HT1080 (cell line): ENCODE measurements at places on chromosomes 2 and 18.

- no peak for DNase-seq
These were observed 272.6 kb upstream of the ETAA1 start for GRCh38 chr2:67124531-67124930.

- no peak for DNase-seq
These were observed 75.8 kb downstream of the CLHC1 start for GRCh38 chr2:55156326-55156725.

DNA sequence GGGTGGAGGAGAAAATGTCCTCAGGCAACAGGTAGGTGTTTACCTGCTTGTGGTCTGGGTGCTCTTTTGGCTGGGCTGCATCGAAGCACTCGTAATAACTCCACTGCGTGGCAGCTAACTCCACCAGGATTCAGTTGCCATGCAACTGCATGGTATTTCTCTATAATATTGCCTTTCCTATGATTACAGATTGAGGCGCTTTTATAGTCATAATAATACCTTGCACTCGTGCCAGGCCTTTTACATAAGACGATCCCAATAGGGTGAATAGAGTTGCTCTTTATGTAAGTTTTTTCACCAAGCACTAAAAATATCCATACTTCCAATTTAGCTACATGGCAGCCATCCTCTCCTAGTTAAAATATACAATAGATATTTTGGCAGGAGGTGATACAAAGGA, 19.7 kb upstream of the NYAP2 start:
- no peak for DNase-seq

DNA sequence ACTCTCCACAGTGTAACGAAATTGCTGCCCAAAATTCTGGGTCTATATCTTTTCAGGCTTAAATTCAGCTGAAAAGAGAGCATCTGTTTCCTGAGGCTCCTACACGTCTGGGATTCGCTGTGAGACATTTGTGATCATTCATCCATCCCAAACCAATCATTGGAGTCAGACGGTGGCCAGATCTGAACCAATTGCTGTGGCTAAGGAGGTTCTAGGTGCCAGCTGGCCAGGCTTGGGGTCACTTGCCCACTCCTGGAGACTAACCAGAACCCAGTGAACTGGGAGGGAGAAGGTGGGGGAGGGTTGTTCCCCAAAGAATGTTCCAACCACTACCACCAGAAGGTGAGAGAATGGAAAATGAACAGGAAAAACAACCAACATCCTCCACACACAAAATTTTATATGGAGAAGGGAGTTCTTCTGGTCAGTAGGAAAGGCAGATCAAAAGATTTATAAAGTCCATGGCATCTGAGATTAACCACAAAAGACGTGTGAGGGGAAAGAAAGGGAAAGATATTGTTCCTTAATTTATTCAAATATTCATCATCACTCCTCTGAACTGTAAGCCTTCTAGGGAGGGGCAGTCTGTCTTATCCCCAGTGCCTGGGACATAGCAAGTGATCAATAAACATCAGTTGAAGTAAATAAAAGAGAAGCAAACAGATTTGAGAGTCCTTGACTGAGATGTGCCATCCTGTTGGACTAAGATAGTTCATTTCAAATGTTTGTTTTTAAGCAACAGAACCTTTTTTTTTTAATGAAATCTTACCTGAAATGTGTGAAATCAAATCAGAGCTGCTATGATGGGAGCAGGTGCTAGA, 3.0 kb upstream of the RTKN start:
- no peak for DNase-seq

DNA sequence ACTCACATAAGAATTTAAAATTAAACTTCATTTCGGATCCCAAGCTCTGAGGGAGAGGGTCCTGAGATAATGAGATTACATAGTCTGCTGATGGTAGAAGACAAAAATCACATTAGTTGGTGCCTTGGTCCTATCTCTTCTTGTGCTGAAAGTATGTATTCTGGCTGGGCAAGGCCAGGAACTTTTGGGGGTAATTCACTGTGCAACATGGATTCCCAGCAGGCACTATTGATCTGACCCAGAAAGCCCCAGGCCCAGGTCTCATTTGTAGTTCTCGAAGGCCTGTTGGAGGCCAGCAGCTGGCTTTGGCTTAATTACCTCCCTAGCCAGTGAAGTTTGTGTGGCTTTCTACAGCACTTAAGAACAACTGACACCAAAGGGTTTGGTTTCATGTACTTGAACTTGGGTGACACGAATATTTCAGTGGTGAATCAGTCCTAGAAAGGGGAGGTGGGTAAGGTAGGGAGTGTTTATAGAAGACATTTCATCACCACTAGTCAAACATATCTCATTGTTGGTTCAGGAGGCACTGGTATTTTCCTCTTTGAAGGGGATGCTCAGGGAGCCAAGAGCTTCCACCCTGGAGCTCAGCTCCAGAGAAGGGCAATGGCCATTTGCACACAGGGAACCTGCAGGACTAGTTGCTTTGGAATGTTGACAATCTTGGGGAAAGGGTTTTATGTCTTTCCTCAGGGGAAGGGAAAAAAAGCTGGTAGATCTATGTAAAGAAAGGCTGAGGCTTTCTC, 217.8 kb downstream of the OSR1 start:
- peak; percentile 99 for DNase-seq

GRCh38 chr2:381181-381580, 93.3 kb upstream of the ALKAL2 start:
- DNase-seq = peak; percentile 79

DNA sequence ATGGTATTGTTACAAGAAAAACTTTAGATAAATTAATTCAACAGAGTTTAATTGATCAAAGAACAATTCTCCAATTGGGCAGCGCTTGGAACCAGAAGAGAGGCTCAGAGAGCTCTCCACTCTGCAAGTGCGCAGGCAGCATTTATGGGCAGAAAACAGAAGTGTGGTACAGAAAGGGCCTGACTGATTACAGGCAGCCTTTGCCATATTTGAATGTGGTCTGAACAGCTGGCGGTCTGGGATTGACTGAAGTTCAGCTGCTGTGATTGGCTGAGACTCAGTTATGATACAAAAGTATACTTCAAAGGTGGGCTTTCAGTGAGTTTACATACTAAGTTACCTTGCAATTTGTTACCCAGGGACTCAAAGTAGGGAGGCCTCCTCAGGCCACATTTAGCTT, 301.3 kb upstream of the ID2 start:
- no peak for DNase-seq
